Stimulated activated CD4-positive, alpha-beta T cell treated with anti-CD3 and anti-CD28 coated beads, Interleukin-1b, Interleukin-23, amount 100 ng/mL, for 1 hour (primary cell): ENCODE measurements at places on chromosomes 2 and 18.

DNA sequence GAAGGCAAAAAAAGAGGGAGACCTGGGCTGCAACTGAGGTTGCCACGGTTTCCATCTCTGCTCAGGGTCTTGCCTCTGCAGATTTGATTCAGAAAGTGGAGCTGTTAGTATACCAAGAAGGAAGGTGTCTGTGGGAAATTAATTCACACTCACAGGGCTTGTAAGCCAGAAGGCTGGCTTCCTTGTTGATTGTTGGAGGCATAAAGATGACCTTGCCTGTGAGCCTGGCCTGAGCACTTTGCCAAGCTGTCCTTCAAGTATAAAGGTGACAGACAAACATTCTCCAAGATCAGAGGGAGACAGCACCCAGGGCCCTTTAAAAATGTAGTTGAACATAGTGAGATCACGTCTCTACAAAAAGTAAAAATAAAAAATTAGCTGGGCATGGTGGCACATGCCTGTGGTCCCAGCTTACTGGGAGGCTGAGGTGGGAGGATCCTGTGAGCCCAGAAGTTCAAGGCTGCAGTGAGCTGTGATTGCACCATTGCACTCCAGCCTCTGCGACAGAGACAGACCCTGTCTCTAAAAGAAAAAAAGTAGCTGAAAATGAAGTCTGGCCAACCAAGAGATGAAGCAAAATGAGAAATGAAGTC is 91.2 kb upstream of the UXS1 start:
- no peak for DNase-seq

DNA sequence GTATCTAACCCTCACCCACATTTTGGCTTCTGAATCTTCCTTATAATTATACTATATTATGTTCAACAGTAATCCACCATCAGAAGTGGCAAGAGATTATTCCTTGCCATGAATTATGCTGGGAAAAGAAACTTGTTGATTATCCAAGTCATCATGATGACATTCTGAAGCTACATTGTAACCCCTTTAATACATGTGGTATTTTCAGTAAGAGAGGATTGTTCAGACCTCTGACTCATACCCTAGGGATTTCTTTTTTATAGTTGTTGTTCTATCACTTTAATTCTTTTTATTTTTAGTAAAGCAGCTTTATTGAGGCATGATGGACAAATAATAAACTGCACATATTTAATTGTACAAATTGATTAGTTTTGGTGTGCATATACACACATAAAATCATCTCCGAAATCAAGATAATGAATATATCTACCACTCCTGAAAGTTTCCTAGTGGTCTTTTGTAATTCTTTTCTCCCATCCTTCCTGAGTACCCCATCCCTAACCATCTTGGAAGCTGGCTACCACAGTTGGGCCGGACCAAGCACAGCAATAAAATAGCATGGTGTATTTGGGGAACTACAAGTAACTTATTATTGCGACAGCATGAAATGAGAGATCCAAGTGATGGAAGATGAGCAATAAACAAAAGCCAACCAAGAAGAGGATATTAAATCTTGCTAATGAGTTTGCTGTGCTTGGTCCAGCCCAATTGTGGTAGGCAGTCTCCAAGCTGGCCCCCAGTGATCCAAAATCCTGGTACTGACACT is 159.9 kb downstream of the BARD1 start:
- no peak for DNase-seq

DNA sequence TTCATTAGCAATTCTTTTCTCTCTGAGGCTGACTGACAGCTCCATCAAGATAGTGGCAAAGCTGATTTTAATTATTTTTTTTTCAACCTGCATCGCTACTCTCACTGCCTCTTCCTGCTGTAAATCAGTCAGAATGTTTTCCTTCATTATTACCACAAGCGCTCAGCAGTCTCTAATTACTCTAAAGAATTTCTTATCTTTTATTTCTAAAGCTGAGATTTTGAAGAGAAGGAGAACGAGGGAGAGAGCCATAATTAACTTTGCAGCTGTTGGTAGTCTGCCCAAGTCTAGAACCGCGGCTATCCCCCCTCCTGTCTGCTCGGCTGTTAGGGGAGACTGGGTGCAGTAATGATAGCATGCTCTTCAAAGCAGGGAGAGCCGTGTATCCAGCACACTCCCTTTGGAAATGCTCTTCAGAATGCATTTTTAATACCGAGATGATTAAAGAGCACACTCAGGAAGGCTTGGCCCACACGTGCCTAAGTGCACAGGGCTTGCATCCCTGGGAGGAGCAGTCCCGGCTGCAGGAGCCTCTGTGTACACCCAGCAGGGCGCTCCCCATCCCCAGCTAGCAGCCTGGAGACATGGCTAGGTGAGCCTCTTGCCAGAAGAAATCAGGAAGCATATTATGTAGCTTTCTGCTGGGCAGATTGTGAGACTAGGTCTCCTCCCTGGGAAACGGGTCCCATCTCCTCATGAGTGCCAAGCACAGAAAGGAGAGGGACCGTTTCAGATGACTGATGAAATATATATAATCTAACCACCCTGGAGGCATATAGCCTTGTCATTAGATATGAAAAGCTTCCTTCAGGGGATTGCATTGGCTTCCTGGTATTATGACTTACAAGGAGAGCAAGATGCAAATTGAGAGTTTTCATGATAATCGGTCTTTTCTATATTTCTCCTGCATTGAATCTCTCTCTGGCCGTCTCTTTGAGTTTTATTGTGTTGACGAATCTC is 555.2 kb downstream of the CMPK2 start:
- DNase-seq, result no peak

DNA sequence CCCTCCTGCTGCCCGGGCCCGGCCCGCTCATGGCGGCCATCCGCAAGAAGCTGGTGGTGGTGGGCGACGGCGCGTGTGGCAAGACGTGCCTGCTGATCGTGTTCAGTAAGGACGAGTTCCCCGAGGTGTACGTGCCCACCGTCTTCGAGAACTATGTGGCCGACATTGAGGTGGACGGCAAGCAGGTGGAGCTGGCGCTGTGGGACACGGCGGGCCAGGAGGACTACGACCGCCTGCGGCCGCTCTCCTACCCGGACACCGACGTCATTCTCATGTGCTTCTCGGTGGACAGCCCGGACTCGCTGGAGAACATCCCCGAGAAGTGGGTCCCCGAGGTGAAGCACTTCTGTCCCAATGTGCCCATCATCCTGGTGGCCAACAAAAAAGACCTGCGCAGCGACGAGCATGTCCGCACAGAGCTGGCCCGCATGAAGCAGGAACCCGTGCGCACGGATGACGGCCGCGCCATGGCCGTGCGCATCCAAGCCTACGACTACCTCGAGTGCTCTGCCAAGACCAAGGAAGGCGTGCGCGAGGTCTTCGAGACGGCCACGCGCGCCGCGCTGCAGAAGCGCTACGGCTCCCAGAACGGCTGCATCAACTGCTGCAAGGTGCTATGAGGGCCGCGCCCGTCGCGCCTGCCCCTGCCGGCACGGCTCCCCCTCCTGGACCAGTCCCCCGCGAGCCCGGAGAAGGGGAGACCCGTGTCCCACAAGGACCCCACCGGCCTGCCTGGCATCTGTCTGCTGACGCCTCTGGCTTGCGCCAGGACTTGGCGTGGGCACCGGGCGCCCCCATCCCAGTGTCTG is 767 bp downstream of the RHOB start:
- DNase-seq, result no peak

DNA sequence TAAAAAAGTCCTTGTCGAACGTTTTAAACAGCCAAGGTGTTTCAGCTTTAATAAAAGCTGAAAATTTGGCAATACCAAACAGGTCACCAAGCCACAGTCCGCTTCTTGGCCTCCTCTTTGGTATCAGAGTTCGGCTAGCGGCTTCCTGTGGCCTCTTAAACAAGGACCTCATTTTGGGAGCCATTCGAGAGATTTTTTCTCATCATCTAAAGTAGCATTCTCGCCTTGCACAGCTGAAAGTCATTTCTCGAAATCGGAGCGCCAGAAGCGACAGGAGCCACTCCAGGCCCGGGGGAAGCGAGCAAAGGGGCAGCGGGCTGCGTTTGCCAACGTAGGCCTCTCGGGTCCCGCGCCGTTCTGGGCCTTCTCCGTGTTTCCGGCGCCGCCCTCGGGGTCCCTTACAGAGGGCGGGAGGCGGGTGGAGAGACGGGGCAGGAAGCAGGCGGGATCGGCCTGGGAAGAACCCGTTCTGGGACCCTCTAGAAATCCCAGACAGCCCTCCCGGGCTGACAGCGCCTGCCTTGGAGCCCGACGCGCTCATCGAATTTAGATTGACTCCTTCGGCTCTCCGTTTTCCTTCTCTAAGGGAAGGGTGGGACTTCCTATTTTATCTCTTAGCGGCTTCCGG is 522 bp upstream of the ZNF407 start:
- DNase-seq, result peak; percentile 43

- DNase-seq, result no peak
Observed at GRCh38 chr2:201313362-201313761, 43.8 kb downstream of the FLACC1 start.

GRCh38 chr2:143730953-143731260 is 601.7 kb downstream of the ARHGAP15 start:
- DNase-seq, result no peak

GRCh38 chr2:15730545-15731212 is 139.0 kb downstream of the DDX1 start:
- no peak for DNase-seq

- no peak for DNase-seq
Observed at GRCh38 chr2:97068074-97068473, 26.6 kb downstream of the FAHD2B start.

DNA sequence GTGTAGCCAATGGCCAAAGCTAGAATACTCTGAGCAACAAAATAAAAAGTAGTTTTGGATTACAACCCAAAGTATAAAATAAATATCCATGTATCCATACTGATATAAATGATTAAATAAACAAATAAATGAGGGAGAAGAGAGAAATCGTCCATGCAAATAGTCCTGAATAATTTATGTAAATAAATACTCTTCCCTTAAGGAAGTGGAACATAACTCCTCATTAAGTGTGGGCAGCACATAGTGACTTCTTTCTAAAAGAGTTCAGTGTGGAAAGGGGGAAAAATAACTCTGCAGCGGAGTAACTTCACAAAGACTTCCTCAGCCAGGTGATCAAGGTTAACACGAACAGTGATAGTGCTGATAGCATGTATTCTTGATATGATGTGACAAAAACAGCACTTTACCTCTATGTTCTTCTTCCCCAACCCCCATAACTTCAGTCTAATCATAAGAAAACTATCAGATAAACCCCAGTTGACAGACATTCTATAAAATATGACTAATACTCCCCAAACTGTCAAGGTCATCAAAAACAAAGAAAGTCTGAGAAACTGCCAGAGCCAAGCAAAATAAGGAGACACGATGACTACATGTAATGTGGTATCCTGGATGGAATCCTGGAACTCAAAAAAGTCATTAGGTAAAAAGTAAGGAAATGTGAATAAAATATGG is 30.7 kb downstream of the METTL8 start:
- DNase-seq, result no peak

DNA sequence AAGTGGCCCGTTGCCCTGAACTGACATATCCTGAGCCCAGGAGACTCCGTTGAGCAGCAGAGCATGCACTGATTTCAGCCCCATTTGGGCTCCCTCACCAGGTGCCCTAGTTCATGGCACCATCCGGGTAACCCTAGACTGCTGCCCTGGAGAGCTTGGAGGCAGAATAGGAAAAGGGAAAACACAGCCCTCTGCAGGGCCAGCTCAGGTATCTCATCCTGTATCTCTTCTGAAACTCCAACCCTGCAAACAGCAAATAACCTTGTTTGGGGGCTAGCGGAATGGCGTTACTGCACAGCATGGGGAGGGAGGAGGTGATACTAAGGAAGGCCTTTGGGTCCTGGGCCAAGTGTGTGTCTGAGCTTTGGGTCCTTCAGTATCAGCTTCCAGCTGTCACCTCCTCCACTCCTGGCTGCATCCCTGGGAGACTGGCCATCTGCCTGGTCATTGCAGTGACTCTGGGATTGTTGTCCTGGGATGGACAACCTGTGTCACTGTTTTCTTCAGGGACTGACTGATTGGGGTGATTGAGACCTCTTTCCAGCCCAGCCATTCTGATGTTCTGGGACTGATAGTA is 233.8 kb upstream of the SKOR2 start:
- DNase-seq, result no peak

GRCh38 chr2:112033600-112033999 is 21.5 kb upstream of the TMEM87B start:
- no peak for DNase-seq

- no peak for DNase-seq
Observed at GRCh38 chr2:237459741-237460174, 27.3 kb upstream of the MLPH start.
